Ovary (tissue), 10 donors: ENCODE measurements at places on chromosomes 16 and 17. TPM values are rescaled to one million over a fixed set of nuclear protein-coding genes. Genes with fewer than 3 reads are reported as not detected.

GRCh38 chr17:77748436-77748835 is 210.1 kb upstream of the TNRC6C start:
- H3K27me3 ChIP-seq: no peaks in the 10 kb centered on the region
- no peak overlapping the region for H3K27ac ChIP-seq
- no peak for DNase-seq
- no peaks in the 10 kb centered on the region for H3K36me3 ChIP-seq
- H3K4me1 ChIP-seq: no peaks in the 10 kb centered on the region

- no peaks in the 10 kb centered on the region for H3K27me3 ChIP-seq
- no peak overlapping the region for H3K27ac ChIP-seq
- no peaks in the 10 kb centered on the region for H3K36me3 ChIP-seq
These were observed 70.6 kb upstream of the HS3ST2 start for GRCh38 chr16:22743401-22743800.

DNA sequence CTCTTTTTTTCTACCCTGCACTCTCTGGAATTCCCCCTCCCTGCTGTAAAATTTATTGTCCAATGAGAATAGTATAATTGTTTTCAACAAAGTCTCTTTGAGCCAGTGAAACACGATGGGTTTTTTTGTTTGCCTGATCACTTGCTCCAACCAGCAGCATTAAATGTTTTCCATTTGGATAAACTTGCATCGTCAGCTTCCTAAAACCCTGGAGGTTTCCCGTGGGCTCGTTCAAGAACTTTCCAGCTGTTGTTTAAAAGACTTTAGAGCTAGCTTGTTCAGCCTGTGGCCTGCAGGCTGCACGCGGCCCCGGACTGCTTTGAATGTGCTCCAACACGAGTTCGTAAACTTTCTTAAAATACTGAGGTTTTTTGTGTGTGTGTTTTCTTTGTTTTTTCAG is 14.9 kb downstream of the NAGPA start:
- no peaks in the 10 kb centered on the region for H3K36me3 ChIP-seq
- peak overlapping the region; percentile 56 for H3K27ac ChIP-seq
- H3K4me1 ChIP-seq: peaks cover 5% of the 10 kb centered on the region
- H3K4me3 ChIP-seq: no peak overlapping the region
- peak; percentile 25 for DNase-seq
- no peaks in the 10 kb centered on the region for H3K27me3 ChIP-seq

DNA sequence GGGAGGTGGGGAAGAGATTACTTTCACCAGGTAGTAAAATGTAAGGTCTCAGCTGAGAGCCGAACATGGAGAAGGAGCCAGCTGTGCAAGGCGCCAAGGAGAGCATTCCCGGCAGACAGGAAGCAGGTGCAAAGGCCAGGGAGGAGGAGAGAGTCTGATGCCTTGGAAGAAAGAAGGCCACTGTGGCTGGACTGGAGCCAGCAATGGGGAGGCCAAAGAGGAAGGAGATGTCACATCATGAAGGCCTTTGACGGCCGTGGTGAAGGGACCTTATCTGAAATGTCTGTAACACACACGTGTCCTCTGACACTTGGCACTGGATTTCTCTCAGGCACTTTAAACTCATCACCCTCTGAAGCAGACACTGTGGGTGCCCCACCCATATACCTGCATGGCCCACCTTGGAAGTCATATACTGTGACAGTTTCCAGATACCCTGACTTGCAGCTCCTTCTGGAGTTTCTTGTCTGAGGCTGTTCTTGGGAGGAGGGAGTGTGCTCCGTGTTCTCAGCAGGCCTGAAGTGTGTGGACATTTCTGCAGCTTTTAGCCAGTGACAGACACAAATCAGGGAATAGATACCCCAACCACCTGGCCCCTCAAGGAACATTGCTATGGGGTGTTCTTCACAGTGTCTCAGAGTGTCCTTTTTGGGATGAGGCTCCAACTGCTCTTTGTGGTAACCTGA is 1.9 kb upstream of the SLC5A2 start:
- DNase-seq: no peak
- H3K4me1 ChIP-seq: no peaks in the 10 kb centered on the region
- H3K27me3 ChIP-seq: no peaks in the 10 kb centered on the region

DNA sequence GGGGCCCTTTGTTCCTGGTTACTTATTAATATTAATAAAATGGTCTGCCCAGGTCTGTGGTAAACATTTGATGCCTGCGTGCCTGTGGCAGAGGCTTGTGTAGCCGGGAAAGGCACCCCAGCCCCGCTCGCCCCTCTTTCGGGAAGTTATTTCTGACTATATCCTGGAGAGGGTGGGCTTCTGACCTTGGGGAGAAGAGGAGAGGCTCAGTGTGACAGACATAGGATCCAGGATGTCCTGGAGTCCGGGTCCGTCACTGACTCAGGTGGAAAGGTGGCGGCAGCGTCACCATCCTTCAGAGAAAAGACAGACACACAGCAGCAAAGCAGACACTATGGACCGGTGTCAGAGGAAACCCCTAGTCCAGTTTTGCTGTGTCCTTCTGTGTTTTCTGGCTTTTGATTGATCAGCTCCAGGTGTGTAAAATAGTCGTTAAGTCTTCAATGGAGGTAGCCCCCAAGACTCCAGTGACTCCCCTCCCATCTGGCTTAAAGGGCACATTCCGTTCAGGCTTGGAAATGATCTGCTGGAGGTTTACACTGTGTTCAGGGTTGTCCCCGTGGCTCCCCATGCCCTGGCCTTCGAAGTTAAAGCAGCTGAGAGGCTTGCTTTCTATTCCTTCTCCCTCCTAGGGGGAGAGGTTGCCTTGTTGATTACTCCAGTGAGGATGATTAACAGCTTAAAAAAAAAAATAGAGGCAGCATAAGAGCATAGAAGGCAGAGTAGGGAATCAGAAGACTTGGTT is 81.6 kb downstream of the CCDC182 start:
- H3K4me1 ChIP-seq: peaks cover 21% of the 10 kb centered on the region
- DNase-seq: no peak
- H3K27ac ChIP-seq: peak overlapping the region; percentile 61
- H3K36me3 ChIP-seq: no peaks in the 10 kb centered on the region

DNA sequence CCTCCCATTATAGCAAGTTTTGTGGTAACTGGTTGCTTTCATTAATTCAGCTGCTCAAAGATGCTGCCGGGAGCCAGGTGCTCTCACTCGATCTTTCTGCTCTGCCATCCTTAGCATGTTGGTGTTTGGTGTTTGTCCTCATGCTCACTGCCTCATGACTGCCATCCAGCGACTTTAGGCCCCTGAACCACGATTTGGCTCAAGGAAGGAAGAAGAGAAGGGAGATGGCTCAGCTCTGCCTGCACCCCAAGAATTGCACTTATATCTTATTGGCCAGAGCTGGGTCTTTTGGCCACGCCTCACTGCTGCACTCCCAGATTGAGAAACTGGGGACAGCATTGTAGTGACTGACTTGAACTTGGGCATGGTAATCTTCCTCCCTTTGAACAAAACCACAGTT is 52.7 kb downstream of the ARSG start:
- H3K4me1 ChIP-seq: no peaks in the 10 kb centered on the region
- no peak for DNase-seq
- H3K36me3 ChIP-seq: no peaks in the 10 kb centered on the region
- H3K27ac ChIP-seq: no peak overlapping the region
- H3K4me3 ChIP-seq: no peak overlapping the region
- H3K27me3 ChIP-seq: no peaks in the 10 kb centered on the region

Gene SCGB1C2
- not detected for total RNA-seq

Gene SEZ6L2
- total RNA-seq: 3.1 TPM

Gene MYO15A
- total RNA-seq: 1.5 TPM

DNA sequence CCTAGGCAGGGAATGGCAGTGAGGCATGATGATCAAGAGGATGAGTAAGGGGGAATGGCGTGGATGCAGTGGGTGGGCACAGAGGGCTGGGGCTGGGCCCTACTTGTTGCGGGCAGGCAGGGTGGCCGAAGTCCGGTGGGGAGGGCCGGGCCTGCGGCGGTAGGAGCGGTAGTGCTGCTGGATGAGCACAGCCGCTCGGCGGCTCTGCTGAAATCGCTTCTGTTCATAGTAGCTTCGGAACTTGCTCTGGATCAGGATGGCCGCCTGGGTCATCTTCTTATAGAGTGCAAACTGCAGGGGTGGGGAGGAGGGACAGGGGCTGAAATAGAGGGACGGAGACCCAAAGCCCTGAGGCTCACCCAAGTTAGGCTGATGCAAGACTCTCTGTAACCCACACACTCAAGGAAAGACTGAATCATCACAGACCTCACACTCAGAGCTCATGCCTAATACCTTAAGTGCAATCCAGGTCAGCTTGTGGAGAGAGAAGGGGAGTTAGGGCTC is 1.5 kb upstream of the SPAG7 start:
- no peaks in the 10 kb centered on the region for H3K27me3 ChIP-seq
- no peaks in the 10 kb centered on the region for H3K36me3 ChIP-seq
- H3K4me1 ChIP-seq: peaks cover 8% of the 10 kb centered on the region
- H3K4me3 ChIP-seq: peak overlapping the region; percentile 81
- H3K27ac ChIP-seq: no peak overlapping the region
- DNase-seq: peak; percentile 23

DNA sequence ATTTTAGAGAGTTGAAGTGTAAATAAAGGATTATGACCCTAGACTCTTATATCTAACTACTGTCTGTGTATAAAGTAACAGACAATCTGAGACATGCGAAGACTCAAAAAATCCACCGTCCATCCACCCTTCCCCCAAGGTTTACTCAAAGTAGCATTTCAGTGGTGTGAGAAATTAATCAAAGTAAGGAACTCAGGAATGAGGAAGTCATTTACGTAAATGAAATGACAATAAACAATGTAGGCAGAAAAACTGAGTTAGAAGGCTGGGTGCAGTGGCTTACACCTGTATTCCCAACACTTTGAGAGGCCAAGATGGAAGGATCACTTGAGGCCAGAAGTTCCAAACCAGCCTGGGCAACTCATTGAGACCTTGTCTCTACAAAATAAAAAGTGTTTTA is 19.8 kb upstream of the NTN1 start:
- no peaks in the 10 kb centered on the region for H3K4me1 ChIP-seq
- DNase-seq: no peak
- no peak overlapping the region for H3K27ac ChIP-seq
- no peaks in the 10 kb centered on the region for H3K27me3 ChIP-seq

DNA sequence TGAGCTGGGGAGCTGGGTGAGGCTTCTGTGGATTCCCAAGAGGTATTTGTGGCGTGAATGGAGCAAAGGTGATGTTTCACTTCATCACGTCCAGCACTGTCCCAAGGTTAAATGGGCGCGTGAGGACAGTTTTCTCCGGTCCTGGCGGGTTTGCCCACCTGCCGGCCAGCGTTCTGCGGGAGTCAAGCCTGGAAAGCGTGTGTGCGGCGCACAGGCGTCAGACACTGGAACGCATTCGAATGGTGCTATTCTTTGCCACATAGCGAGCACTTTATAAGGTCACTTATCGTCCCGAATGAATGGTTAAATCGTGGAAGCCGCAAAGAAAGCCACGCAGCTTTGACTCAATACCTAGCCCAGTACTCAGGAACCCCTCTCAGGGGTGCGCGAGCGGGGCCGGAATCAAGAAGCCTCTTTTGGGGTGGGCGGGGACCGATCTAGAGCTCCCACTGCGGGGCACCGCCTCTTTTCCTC is 446 bp upstream of the PSMD11 start:
- H3K36me3 ChIP-seq: no peaks in the 10 kb centered on the region
- H3K4me1 ChIP-seq: no peaks in the 10 kb centered on the region
- no peak overlapping the region for H3K27ac ChIP-seq
- no peaks in the 10 kb centered on the region for H3K27me3 ChIP-seq
- peak overlapping the region; percentile 96 for H3K4me3 ChIP-seq

DNA sequence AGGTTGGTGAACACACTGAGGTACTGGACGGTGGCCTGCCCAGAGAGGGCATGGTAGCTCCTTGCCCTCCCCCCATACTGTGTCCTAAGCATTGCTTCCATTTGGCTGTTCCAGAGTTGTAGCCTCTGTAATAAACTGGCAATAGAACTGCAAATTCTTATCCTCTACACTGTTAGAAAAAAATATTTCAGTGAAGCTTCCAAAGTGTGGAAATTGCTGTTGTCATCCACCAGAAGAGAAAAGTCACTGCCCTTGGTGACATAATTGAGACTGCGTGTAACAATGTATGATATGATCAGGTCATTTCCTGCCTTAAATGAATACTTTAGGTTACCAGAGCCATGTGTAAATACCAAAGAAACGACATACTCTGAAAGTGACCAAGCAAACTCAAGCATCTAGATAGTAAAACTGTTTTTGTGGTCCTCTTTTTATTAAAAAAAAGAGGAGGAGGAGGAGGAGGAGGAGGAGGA is 65.9 kb downstream of the CEP95 start:
- H3K4me3 ChIP-seq: no peak overlapping the region
- H3K27ac ChIP-seq: no peak overlapping the region
- H3K4me1 ChIP-seq: peaks cover 6% of the 10 kb centered on the region
- DNase-seq: no peak
- no peaks in the 10 kb centered on the region for H3K27me3 ChIP-seq
- H3K36me3 ChIP-seq: no peaks in the 10 kb centered on the region

- H3K4me1 ChIP-seq: no peaks in the 10 kb centered on the region
- no peak overlapping the region for H3K4me3 ChIP-seq
- DNase-seq: no peak
- H3K36me3 ChIP-seq: no peaks in the 10 kb centered on the region
These were observed 676 bp upstream of the KRT13 start for GRCh38 chr17:41505809-41506767.

Gene FBXW10
- total RNA-seq: not detected

Gene TMC5
- total RNA-seq: 1.5 TPM

DNA sequence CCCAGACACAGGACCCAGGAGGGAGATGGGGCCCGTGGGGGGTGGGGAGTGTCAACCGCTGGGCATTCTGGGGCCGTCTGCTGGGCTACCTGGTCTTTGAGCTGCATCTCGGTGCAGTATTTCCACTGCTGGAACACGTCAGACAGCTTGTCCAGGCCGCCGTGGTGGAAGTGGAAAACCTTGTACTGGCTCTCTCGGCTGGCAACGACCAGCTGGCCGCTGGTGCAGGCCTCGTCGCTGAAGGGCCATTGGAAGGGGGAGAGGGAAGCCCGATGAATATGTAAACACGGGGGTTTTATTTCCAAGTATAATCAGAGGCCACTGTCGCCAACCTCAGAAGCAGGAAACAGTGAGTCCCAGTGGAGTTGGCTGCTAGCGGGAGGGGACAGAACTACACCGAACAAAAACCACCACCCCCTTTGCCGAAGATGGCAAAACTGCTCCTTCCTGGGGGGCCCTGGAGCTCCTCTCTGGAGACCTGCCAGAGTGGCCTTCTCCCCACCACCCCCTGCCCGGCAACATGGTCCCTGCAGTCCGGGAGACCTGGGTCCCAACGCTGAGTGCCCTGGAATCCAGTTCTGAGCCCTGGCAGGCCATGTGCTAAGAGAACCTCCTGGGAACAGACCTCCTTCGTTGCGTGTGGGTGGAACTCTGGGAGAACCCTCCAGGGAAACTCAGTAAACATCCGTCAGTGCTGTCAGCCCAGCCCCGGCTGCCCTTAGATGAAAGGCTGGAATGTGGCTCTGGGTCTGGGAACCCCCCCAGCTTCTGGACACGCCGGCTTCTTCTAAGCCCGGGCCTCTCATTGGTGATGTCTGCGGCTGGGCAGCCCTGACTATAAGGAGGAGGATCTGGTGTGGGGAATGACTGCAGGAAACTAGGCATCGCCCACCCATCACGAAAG is 84.1 kb downstream of the TBC1D16 start:
- peak; percentile 56 for DNase-seq
- no peaks in the 10 kb centered on the region for H3K27me3 ChIP-seq
- no peaks in the 10 kb centered on the region for H3K36me3 ChIP-seq
- H3K4me1 ChIP-seq: peaks cover 15% of the 10 kb centered on the region
